ENCODE measurements at places on chromosomes 6 and 20.

- no peak for DNase-seq
These were observed 2.4 kb upstream of the ZFP64 start for GRCh38 chr20:52193886-52194545.

- DNase-seq, result peak; percentile 98
These were observed 98.2 kb upstream of the HDGFL1 start for GRCh38 chr6:22471132-22471690.

DNA sequence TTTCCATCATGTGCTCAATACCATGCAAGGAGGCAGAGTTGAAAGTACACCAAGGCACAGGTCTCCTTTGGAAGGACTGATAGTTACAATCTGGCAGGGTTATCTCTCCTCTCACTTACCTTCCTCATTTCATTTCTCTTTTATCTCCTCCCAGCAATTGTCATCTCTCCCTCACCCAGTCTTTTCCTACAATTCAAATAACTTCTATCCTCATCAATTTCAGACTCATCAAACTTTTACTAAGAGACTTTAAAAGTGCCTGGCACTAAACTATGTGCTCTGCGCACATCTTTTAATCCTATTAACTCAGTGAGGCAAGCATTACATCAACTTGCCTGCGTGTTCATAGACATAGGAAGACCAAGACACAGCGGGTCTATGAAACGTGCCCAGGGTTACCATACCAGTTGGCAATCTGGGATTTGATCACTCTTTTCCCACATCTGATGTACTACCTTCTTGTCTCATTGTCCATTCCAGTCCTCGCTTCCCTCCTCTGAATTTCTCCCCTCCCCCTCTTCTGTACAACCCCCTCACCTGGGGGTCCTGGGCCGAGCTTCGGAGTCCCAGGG, 1.2 kb downstream of the VARS1 start:
- peak; percentile 35 for DNase-seq

DNA sequence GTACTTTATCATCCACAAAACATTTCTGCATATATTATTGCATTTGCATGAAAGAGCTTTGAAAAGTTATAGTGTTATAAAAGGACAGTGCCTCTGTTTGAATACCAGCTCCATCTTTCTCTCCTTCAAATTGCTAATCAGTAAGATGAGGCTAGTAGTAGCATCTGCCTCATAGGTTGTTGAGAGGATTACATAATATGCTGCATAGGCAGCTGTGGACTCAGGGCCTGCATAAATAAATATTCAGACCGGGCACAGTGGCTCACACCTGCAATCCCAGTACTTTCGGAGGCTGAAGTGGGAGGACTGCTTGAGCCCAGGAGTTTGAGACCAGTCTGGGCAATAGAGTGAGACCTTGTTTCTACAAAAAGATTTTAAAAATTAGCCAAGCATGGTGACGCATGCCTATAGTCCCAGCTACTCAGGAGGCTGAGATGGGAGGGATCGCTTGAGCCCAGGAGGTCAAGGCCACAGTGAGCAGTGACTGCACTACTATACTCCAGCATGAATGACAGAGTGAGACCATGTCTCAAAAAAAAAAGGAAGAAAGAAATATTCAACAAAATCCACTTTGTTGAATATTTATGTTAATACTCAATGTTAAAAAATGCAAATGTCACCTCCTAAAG, 18.3 kb upstream of the SEC63 start:
- DNase-seq, result no peak

DNA sequence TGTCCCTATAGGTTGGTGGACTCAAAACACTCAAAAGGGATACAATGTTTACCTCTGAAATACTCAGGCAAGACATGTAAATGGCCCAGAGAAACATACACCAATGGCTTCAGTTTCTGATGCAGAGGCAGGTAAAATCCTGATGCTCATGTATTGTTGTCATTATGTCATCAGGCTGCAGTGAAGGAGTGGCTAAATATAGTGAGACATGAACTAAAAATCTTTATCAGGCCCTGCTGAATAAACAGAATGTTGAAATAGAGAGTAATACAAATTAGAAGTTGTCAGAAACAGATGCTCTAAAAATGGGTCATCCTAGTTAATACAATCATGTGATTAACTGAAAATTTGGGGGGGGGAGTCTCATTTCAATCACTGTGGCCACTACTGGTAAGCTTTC, 20.4 kb downstream of the PTPRK start:
- DNase-seq, result no peak

DNA sequence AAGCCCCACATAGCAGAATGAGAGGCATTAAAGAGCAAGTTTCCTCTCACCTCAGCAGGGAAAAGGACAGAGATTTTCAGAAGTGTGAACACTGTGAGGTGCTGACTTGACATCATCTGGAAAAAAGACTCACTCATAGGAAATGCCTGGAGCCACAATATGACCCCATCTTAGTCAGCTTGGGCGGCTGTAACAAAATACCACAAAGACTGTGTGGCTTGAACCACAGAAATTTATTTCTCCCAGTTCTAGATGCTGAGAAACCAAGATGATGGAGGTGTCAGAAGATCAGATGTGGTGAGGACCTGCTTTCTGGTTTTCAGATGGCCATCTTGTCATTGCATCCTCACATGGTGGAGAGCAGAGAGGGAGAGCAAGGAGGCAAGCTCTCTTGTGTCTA, 253.1 kb downstream of the ADGB start:
- DNase-seq, result no peak

DNA sequence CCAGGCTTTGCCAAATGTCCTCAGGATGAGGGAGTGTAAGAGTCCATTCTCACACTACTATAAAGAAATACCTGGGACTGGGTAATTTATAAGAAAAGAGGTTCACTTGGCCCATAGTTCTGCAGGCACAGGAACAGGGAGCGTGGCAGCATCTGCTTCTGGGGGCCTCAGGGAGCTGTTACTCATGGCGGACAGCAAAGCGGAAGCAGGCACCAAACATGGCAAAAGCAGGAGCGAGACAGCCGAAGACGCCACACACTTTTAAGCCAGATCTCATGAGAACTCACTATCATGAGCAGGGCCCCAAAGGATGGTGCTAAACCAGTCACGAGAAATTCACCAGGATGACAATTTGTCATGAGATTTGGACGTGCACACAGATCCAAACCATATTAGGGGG, 22.8 kb downstream of the FAM50B start:
- DNase-seq, result no peak

DNA sequence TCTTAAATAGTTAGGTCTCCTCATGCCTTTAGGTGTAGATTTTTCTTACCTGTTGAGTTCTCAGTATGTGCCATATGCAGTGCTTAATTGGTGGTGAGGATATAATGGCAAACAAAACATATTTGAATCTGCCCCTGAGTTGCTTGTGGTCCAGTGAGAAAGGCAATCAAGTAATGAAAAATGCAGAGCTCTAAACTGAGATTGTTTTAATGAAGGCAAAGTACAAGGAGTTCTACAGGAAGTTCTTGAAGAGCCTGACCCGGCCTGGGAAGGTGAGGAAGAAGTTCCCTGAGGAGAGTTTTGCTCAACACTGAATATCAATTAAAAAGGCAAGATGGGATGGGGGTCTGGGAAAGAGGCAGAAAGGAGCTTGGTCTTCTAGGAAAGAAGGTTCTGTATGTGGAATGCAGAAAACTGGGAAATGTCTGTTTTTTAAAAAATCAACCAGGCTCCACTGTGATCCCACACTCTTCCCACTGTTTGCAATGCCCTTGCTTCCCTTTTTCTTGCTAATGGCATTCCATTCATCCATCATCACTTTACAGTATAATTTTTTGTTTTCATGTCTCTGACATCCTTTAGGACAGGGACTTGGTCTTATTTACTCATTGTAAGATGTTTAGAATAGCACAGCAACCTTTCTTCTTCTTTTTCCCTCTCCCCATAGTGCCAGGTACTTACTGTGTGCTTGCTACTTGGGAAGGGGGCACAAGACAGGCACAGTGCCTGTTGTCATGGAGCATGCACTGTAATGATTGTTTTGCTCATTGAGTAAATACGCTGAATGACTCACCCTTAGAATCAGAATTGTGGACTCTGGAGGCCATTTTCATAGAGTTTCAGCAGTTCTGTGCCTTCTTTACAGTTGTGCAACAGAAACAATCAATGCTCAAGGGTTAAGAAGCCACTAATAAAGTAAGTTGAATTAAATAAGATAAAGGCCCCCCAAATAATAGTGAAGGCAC, 64.3 kb downstream of the ANKS1A start:
- DNase-seq, result peak; percentile 70

All from endothelial cell of umbilical vein (primary cell).